ENCODE measurements at places on chromosomes 2 and 18.
A peak's percentile ranks its signal among the peaks of the same experiment; 100 is the strongest.

DNA sequence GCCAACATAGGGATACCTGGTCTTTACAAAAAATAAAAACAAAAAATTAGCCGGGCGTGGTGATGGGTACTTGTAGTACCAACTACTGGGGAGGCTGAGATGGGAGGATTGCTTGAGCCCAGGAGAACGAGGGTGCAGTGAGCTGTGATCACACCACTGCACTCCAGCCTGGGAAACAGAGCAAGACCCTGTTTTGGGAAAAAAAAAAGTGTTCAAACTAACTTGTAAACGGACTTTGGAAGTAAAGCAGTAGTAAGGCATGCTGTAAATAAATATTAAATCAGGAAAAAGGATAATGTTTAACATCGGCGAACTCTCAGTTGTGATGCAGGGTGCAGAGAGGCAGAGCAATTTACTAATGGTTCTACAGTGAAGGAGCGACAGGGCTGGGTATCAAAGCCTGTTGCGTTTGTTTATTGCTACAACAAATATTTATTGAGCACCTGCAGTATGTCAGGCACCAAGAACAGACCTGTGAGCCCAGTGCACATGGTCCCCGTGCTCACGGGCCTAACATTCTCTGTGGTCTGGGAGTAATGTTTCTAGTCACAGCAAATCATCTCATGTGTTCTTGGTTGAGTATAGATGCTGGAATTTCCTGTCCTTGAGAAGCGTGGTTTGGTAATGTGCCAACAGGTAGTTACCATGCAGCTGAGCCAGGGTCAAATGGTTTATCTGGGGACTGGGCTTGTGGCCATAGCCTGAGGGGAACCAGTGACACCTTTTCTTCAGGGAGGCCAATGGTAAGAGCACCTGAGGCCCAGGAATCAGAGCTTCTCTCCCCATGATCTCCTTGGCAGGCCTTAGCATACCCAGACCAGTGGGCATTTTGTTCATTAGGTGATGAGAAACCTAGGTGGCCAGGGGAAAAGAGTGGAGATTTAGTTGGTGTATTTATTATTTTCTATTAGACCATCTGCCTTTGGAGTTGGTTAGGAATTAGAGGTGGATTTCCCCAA, 27.9 kb upstream of the GREB1 start:
- DNase-seq: no peak

GRCh38 chr2:207338220-207338607, 172.5 kb upstream of the KLF7 start:
- no peak for DNase-seq

DNA sequence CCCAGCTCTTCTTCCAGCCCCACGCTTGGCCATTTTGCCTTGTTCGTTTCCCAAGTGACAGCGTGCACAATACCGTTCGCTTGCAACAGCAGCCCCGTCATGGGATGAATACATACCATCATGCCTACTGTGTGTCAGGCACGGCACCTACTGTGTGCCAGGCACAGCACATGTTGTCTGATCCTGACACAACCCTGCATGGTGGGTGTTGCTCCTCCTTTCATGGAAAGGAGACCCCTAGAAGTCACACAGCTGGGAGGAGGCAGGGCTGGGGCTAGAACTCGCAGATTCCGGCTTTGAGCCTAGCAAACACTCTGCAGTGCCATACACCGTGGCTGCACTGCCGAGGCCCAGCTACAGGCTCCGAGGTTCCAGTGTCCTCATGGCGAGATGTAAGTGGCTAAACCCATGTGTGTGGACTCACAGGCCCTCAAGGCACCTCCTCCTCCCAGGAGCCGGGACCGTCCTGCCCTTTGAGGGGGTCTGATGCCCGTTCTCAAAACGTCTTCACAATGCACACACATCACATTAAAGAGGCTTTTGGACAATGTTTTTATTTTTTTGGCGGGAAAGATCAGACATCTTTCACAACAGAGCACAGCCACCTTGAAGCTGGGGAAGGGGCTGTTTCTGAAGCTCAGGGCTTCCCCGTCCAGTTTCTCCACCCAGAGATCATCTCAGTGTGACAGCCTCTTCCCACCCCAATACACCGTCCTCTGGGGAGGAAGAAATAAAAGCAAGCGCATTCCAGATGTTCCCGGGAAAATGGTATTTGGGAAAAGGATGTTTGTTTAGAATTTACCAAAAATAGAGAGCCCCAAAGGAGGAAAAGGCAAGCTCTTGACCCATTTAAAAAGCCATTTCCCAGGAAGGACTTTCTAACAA, 64.9 kb downstream of the HS1BP3 start:
- DNase-seq: no peak

DNA sequence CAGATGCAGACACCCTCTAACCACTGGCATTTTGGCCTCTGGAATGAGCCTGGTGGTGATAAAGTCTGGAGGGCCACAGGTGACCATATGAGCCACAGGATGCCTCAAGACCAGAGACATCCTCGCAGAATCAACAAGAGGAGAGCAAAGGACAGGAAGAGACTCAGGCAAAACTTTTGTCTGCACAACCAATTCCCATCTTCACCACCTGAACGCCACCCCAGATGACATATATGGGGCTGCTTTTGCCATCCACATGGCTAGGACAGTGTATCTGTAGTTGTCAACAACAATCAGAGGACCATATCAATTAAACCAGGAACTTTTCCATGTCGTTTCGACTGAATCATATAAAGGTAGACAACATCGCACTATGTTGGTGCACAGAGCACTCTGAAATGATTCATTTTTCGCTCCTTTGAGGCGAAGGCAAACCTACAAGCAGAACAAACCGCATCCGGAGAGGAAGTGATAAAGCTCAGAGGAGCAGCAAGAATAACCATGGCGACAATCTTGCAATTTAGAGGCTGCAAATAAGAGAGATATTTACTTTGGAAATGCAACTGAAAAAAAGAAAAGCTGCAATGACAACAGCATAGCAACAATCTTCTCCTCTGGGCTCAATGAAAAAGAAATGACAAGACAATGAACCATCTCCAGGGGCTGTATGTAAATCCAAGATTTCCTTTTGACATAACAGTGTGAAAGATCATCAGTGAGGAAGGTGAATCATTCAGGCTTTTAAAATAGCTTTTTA, 204.5 kb downstream of the ARL4C start:
- no peak for DNase-seq

GRCh38 chr18:54630963-54631362, 39.9 kb downstream of the DYNAP start:
- DNase-seq: no peak

GRCh38 chr18:49376046-49376445, 84.4 kb downstream of the DYM start:
- no peak for DNase-seq

DNA sequence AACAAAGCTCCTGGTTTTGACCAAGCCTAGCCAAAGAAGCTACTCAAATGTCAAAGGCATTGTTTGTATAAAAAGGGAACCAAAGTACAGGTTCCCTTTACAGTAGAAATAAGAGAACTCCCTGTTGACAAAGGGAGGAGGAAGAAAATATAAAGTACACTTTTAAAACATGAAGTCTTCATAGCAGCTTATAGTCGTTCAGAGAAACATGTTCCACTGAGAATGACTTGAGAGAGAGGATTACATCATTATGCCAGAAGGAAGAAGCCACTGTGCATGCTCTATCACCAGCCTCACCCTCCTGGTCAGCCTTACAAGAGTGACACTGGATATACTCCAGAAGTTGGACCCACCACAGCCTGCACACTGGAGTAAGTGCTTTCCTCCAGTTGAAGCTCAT, 2.5 kb upstream of the DHRS9 start:
- DNase-seq: no peak

DNA sequence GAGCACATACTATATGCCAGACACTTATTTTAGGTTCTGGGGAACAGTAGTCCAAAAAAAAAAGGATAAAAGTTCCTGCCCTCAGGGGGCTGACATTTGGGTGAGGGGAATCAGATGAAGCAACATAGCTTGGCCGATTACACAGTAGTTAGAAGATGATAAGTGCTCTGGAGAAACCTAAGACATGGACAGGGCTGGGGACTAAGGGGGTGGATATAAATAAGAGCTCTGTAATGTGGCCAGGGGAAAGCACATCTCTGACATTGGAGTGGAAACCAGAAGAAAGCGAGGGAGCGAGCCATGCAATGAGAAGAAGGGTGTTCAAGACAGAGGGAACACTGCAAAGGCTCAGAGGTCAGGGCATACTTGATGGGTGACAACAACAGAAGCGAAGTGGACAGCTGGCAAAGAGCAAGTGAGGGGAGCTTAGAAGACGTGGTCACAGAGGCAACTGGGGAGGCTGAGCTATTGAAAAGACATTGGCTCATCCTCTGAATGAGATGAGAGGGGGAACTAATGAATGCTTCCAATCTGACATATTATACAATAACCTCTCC, 11.4 kb downstream of the TMEM182 start:
- no peak for DNase-seq

DNA sequence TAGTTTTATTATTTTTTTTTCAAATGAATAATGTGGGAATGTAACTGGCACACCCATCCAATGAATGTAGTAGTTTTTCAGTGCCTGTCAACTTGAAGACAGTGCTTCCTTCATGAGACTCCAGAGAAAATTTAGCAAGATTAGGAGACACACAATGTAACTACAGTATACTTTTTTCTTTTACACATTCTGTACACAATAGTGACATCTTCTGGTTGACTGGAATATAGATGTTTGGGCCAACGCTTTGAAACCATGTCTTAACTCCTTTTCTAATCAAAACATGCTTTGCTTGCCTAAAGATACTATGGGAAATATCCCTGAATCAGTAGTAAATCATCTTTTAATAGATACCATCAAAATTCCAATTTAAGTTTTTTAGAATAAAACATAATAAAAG, 229.5 kb upstream of the ZC3H15 start:
- peak; percentile 33 for DNase-seq

DNA sequence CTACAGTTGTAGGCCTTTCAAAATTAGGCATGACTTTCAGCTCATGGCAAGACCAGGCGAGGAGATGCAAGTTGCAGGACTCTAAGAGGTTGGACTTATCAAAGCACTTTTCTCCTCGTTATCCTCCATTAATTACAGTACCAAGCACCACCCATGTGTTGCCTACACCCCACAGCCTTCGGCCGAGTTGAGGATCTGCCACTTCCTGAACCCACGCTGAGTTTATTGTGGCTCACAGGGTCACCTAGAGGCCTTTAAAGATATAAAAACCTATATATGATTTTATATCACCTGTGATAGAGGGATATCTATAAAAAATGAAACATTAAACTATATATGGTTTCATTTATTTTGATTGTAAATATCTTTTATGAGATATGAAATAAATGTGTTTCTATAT, 2.6 kb downstream of the UGT1A10 start:
- DNase-seq: no peak

DNA sequence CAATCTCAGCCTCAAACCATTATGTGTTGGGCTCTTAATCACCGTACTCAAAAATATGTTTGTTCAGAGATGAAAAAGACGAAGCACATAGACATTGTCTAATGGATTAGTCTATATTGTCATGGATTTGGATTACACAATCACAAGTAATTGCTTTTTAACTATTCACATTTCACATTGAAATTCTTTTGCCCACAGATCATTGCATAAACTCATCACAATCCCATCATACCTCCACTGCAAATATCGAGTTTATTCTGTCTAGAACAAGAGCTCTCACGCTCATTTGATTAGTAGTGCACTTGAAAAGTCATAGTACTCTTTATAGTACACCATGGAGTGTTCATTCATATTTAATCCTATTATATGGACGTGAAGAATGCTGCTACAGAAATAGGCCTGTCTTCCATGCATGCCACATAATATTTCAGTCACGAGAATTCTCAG, 97.9 kb upstream of the SOX11 start:
- DNase-seq: no peak

GRCh38 chr2:64017811-64018700, 1.2 kb downstream of the VPS54 start:
- no peak for DNase-seq

GRCh38 chr2:219230059-219230540, 494 bp downstream of the ANKZF1 start:
- DNase-seq: no peak

- DNase-seq: no peak
These were observed 12.2 kb downstream of the SCN1A start for GRCh38 chr2:166115589-166115988.

DNA sequence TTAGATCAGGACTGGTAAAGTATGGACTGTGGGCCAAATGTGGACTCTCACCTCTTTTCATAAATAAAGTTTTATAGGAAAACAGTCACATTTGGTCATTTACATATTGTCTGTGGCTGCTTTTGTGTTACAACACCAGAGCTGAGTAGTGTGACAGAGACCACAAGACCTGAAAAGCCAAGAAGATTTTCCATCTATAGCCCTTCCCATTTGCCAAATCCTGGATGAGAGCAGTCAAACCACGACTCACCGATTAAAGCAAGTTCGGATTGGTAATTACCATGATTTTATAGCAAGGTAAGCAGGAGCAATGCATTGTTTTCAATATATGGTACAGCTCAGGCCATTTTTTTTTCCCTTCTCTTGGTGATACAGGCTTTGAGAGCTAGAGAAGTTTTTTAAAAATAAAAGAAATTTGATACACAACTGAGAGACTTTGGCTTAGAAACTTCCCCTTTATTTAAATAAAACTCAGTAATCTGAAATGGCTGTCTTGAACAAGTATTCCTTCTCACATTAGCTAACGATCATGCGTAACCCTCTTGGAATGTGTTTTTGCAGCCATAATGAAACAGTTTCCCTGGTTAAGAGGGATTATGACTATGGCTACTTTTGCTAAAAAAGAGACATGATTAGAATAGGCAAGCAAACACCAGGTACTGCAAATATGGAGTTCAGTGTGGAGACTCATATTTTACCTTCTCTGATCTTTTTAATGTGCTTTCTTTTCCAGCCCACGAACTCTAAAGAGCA, 9.5 kb upstream of the MALL start:
- DNase-seq: no peak

DNA sequence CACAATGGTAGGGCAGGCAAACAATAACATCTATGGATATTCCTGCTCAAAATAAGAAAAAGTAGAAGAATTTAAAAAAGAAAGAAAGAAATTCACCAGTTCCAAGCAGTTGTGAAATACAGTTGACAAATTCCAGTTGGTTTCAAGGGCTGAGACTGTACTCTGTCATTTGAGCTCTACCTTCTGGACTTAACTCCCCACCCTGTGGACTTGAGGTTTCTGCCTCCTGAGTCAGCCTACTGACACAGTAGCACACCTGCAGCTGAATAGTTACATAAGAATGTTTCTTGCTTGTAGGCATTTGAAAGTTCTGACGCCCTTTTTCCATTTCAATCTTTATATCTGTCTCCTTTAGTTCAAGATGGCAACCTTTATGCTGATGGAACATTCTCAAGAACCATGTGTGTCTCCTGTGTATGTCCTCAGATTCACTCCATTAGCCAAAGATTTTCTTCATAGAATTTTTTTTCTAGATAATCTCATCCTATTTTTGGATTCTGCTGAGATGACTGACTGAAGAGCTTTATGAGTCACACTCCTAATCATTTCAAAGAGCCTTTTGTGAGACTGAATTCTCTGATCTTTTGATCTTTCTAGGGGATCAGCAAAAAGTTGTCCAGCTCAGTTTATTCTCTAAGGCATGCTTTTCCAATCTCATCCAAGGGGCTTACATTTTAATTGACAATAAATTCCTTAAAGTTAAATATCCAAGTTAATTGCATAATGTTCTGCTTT, 19.1 kb downstream of the NETO1 start:
- DNase-seq: no peak

GRCh38 chr2:130378206-130378897, 22.5 kb downstream of the PTPN18 start:
- DNase-seq: no peak

- DNase-seq: no peak
These were observed 10.8 kb upstream of the NR4A2 start for GRCh38 chr2:156343096-156343939.

All from NCI-H1436 (cell line).